ENCODE measurements at places on chromosomes 3 and 15. TPM values are rescaled to one million over a fixed set of nuclear protein-coding genes. Genes with fewer than 3 reads are reported as not detected.

The DNAH12 gene
- polyA plus RNA-seq, result not detected

The BMF gene
- 5.8 TPM for polyA plus RNA-seq

The ANKUB1 gene
- not detected for polyA plus RNA-seq

The C3orf33 gene
- polyA plus RNA-seq, result 2.1 TPM

The COL7A1 gene
- polyA plus RNA-seq, result not detected

The OIP5 gene
- 0.68 TPM for polyA plus RNA-seq

The GRM2 gene
- not detected for polyA plus RNA-seq

The CASR gene
- not detected for polyA plus RNA-seq

The TM6SF1 gene
- 0.29 TPM for polyA plus RNA-seq

The BCHE gene
- polyA plus RNA-seq, result not detected

The PLA2G4D gene
- polyA plus RNA-seq, result not detected

The CCDC39 gene
- not detected for polyA plus RNA-seq

The CHDH gene
- polyA plus RNA-seq, result 0.45 TPM
